ENCODE measurements at places on chromosomes 4 and X.

DNA sequence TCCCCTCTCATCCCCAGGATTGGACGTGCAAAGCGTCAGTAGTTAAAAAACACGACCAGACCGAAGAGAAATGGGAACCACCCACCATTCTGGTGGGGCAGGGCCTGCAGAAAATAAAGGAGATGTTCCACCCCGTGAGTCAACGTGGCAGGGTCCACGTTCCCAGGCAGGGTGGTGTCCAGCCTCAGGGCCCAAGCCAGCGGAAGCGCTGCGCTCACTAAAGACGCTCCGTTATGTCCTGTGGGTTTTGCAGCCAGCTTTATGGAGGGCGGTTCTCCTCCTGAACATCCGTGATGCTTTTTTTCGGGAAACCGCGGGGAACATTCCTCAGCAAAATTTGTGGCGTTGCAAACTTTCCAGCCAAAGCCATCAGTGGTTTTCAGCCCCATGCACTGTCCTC lies 93.4 kb upstream of the SHOX start:
- no peak for DNase-seq

GRCh38 chr4:21749412-21749811 lies 199.2 kb downstream of the KCNIP4 start:
- no peak for DNase-seq

DNA sequence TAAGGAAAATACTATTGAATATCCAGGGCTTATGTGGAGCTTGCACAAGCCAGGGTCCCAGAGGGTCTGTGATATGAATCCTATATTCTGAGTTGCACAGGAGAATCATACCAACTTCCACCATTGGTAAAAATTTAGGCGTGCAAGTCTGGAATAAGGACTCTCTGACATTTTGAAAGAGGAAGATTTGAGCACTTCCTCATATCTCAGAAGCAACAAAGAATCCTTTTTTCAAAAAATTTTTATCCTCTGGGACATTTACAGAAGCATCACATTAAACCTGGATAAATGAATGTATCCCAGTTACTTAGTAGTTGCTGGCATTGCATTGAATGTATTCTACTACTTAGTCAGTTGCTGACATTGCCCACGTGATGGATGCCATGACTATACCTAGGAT lies 24.2 kb upstream of the CAMK2D start:
- no peak for DNase-seq

DNA sequence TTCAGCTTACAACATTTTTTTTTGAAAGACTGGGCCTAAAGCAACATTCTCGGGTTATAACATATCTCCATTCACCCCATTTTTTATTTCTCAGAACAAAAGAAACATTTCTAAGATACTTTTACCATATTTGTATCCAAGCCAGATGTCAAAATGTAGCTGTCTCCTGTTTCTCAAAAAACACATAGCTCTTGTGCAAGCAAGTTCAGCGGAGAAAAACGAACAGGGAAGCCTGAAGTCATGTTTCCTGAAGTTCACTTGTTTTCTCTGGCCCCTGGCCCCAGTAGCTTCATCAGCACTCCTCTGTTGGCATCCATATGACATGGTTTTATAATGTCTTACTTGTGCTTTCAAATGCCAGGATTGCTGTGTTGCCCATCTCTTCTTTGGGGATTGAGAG lies 218.2 kb downstream of the BANK1 start:
- DNase-seq: no peak

- no peak for DNase-seq
These were observed 180.7 kb downstream of the AR start for GRCh38 chrX:67724359-67725110.
